ENCODE measurements at places on chromosomes 12 and 14.
A peak's percentile ranks its signal among the peaks of the same experiment; 100 is the strongest.

- no peak for DNase-seq
Measured at GRCh38 chr12:2332236-2332635, 279.4 kb downstream of the CACNA1C start.

DNA sequence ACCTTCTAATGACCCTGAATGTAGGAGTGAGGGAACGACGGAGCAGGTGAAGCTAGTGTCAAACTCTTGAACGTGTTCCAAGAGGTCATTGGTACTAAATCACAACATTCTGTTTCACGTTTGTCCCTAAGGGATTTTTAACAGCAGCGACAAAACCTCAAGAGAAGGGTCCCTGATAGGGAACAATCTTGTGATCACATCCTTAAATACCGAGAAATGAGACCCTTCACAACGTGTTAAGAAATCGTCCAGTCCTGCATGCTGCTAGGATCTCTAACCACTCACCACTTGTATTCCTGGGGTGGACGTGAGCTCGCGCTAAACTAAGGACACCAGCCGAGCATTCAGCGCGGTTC is 134.1 kb upstream of the KRAS start:
- DNase-seq: no peak

GRCh38 chr14:61284001-61284400 is 2.9 kb upstream of the TMEM30B start:
- DNase-seq: no peak

GRCh38 chr12:104951759-104952509 is 6.2 kb downstream of the SLC41A2 start:
- no peak for DNase-seq

- no peak for DNase-seq
Measured at GRCh38 chr12:40515041-40515816, 177.0 kb upstream of the CNTN1 start.

DNA sequence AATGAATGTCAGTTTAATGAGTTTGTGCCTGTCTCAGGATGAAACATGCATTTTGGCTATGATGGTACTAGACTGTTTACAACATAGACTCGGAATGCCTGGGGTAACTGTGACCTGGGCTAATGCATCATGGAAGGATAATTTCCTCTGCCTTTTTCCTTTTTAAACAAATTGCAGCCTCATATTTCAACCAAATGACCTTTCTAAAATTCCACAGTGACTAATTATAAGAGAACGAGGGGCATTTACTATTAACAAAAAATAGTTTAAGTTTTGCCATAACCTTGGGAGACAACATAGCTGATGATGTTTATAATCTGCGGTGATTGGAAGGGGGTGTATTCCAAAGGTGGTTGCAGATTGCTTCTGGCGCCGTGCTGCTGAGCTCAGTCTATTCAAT is 1140.5 kb downstream of the GALC start:
- peak; percentile 42 for DNase-seq

DNA sequence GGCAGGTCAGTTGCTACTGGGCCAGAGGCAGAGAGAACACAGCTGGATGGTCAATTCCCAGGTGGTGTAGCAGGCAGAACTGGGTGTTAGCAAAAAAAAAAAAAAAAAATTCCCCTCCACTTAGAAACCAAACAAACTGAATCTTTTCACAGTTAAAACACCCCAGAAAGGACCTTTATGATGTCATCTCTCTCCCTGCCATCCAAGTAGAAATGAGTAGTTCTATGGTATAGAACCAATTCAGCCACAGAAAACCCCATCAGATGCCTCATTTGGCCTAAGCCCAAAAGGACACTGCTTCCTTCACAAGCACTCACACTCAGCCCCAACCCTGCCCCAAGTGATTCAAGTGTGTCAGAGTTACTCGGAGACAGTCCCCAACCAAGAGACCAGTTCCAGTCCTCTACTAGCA is 230.8 kb downstream of the DPF3 start:
- no peak for DNase-seq

DNA sequence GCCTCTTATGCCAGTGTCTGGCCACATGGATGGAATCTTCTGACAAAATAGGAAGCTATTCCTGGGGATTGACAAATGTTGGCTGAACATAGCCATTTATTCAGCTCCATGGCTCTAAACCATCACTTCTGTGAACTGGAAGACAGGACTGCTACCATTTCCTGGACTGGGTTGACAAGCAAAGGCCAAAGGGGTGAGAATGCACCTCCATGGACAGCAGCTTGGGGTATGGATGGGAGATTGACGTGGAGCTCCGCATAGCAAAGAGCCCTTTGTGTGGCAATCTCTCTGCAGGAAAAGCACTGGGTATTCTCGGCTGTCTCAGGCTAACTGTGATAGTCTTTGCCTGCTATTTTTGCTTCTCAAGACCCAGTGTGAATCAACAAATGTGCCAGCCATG is 223.0 kb upstream of the EGLN3 start:
- DNase-seq: no peak

DNA sequence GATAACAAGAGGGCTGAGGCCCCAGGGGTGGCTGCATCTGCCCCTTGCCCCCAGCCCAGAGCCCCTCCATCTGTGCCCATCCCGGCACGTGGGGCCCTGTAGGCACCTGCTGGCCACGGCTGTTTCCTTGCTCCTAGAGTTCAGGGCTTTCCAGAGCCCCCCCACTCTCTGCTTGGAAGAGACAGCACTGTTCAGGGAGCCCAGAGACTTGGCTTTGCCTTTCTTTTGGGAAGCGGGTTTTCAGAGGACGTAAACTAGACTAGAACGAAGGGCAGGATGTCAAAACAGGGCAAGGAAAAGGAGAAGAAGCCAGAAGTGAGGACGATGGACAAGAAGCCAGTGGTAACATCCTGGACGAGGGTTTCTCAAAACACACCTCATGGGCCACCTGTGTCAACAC is 163.3 kb upstream of the LHX5 start:
- DNase-seq: no peak
